ENCODE measurements at places on chromosomes 11 and 22. TPM values are rescaled to one million over a fixed set of nuclear protein-coding genes. Genes with fewer than 3 reads are reported as not detected.

Gene CSTPP1
- total RNA-seq: 10.0 TPM

Gene KCNA4
- total RNA-seq: 2.1 TPM

Gene PRG3
- total RNA-seq: not detected

Gene LRFN4
- 20.5 TPM for total RNA-seq

Gene TYR
- not detected for total RNA-seq

Gene ANO9
- total RNA-seq: 0.08 TPM

DNA sequence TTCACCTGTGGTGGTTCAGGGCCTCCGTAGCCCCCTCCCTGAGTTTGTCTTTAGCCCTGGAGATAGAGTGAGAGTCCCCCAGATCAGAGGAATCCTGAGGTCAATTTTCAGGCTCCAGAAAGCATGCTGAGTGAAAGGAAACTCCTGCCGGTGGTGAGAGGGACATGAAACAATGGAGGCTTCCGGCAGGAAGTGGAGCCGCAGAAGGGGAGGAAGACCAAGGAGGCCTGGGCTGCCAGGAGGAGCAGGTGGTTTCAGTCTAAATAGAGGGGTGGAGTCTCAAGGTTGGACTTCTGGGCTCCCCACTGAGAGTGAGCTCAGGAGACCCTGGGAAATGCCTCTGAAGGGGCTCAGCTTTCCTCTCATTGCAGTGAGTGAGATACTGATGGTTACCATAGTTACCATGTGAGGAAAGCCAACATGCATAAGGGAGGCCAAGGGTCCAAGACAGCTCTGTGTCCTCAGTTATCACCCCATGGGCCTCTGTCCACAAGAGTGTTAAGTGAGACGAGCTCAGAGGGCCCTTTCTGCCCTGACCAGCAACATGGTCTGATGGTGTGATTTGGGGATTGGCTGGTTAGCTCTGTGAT, 10.7 kb downstream of the SLCO2B1 start:
- no peak for DNase-seq

- DNase-seq: no peak
Measured at GRCh38 chr11:64831411-64831891, 13.0 kb downstream of the CDC42BPG start.

DNA sequence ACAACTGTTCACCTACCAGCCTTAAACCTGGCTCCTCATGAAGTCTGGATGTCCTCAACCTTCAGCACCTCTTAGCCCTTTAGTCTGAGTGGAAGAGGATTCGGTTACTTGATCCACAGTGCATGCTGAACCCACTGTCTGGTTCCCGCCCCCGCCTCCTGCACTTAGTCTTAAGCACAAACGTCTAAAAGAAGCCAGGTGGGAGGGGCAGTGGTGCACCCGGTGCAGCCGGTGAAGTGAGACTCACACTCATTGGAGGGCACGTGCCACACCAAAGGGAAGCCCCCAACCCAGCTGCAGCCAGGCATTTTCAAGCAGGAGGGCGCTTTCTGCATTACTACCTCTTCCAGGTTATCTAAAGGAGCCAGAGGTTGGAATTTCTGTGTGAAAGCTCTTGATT, 146.8 kb downstream of the COMMD9 start:
- DNase-seq: no peak

- no peak for DNase-seq
Measured at GRCh38 chr11:117842131-117842941, 17.8 kb upstream of the FXYD2 start.

DNA sequence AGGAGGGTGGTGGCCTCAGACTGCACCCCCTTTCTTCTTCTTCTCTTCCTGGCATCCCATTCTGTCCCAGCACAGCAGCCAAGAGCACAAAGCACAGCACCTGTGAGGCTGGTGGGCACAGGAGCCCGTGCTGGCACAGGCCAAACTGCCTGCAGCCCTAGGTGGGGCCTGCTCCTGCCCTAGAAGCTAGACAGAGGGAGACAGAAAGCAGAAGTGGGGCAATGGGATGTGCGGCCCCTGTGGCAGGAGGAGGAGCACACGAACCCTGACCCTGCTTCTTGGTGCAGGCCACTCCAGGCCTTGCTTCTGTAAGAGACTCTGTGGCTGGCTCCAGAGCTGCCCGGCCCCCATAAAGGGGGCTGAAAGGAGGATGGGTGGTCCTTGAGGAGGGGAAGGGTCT, 3.9 kb upstream of the PTS start:
- DNase-seq: no peak

DNA sequence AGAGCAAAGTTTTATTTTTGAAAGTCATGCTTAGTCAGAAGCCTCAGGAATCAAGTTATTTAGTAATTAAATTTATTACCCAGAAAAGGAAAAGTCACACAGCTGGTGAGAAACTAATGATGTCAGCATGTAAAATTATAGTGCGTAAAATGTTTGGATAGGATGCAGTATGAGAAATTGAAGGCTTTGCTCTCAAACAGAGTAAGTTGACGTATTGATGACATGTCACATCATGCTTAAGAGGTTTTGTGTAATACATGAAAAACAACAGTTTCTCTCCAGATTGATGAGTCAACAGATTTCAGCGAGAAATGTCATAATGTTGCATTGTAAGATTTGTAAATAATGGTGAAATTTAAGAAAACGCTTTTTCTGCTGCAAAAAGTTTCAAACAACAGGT, 769.8 kb downstream of the METTL15 start:
- no peak for DNase-seq

DNA sequence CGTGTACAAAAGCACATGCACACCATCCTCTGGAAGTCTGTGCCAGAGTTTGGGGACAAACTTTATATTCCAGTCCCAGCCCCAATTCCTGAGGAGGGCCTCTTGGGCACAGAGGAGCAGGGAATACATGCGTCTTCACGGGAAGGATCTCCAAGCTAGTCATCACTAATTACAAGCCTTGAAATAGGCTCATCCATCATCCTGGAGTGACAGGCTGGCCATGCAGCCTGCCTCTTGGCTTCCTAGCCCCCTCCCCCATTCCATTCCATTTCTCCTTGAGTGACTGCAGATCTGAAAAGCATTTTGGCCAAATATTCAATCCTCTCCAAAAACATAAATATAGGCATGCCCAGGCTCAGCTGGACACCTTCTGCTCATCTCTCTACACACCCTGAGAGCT, 24.8 kb downstream of the SERPING1 start:
- DNase-seq: no peak

DNA sequence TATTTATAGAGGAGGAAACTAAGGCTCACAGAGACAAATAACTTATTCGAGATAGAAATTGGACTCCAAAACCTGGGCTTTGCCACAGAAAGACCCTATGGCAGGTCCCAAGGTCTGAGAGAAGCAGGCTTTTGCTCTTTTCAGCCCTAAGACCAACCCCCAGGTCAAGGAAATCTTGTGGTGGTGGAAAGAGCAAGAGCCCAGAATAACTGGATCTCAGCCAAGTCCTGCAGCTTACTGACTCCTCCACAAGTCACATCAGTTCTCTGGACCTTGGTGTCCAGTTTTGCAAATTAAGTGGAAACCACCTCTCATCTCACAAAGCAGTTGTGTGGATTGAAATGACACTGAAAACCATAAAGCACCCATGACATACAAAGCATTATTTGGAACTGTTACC, 122.2 kb downstream of the C11orf58 start:
- no peak for DNase-seq

DNA sequence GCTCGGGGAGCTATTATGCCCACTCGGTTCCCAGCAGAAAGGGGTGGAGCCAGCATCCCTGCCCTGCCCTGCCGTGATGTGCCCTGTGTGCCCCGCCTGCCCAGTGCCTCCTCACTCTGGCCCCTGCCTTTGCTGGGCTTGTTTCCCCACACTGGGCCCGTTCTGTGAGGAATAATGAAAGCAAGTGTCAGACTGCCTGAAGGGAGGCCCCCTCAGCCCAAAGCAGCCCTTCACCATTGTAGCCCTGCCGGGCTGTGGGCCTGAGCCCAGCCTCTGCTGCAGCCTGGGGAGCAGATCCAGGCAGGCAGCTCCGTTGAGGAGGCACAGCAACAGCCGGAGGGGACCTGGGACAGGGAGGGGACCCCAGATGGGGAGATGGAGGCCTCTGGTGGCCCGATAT, 20.2 kb upstream of the NEFH start:
- no peak for DNase-seq

DNA sequence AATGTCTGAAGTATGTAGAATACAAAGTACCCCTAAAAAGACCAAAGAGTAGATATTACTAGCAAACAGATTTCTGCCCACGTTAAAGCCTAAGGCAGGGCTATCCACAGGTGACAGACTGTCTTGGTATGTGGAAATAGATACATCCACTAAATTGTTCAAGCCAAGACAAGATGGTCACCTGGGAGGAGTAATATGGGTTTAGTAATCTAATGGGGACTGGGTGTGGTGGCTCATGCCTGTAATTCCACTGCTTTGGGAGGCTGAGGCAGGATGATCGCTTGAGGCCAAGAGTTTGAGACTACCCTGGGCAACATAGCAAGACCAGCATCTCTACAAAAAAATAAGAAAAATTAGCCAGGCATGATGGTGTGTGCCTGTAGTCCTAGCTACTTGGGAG, 7.5 kb downstream of the SGSM3 start:
- no peak for DNase-seq

DNA sequence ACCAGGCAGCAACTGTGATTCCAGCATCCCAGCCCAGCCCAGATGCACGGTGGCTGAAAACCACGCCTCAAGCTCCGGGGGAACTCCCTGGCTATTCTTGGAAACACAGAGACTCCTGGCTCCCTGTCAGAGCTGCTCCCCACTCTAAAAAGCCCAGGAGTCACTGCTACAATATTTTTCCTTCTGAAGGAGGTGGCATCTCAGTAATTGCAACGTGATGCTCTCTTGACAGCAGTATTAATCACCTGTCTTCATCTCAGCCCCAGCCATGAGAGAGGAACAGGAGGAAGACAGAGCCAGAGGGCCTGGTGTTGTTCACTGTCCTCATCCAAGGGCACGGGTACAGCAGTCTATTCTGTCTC, 26.9 kb downstream of the DRD2 start:
- no peak for DNase-seq

GRCh38 chr11:10641912-10642697, 51.5 kb downstream of the IRAG1 start:
- DNase-seq: no peak

GRCh38 chr22:36593215-36593614, 64.2 kb upstream of the EIF3D start:
- DNase-seq: no peak

- DNase-seq: no peak
Measured at GRCh38 chr11:9600644-9601036, 27.2 kb downstream of the WEE1 start.

GRCh38 chr22:28541137-28541536, 138.5 kb downstream of the TTC28 start:
- no peak for DNase-seq

GRCh38 chr11:106077609-106078455, at the start of gene AASDHPPT:
Gene AASDHPPT, plus strand, starts transcription at chr11:106077662. Its CDS starts 49 bp downstream, at chr11:106077711.
- DNase-seq: no peak

Data from Right ventricle myocardium superior (tissue), 1 donor.